ENCODE measurements at places on chromosomes 4 and X.

GRCh38 chr4:145451895-145452294 lies 29.8 kb upstream of the SMAD1 start:
- no peak for DNase-seq

GRCh38 chrX:119004920-119005524 lies 30.6 kb downstream of the LONRF3 start:
- DNase-seq, result peak; percentile 62

- peak; percentile 50 for DNase-seq
Measured at GRCh38 chr4:38654273-38654672, 9.7 kb upstream of the KLF3 start.

DNA sequence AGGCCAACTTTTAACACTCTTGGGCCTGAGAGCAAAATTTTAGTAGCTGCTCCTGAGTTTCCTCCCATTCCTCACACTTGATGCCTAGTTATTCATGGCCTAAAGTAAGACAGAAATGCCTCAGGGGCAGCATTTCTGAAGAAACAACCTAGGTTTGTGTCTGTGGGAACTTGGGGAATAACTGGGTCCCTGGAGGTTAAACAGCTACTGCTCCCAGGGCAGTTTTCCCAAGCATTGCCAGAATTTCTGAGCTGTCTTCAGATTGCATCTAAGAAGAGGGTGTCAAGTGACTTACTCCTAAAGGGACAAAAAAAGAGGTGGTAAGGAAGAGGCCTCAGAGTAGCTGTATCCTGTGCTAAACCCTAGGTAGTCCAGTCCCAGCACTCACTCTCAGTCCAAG lies 130.8 kb upstream of the ACSL4 start:
- no peak for DNase-seq

All from CD4-positive, alpha-beta T cell treated with Interleukin-6 for 4 hours (primary cell).